ENCODE measurements at places on chromosomes 5 and 9.
A peak's percentile ranks its signal among the peaks of the same experiment; 100 is the strongest.

GRCh38 chr9:20636888-20637440 is 14.7 kb upstream of the MLLT3 start:
- DNase-seq, result peak; percentile 3

GRCh38 chr5:158121678-158122077 is 262.7 kb upstream of the CLINT1 start:
- no peak for DNase-seq

GRCh38 chr9:14960881-14961280 is 50.7 kb upstream of the FREM1 start:
- no peak for DNase-seq

DNA sequence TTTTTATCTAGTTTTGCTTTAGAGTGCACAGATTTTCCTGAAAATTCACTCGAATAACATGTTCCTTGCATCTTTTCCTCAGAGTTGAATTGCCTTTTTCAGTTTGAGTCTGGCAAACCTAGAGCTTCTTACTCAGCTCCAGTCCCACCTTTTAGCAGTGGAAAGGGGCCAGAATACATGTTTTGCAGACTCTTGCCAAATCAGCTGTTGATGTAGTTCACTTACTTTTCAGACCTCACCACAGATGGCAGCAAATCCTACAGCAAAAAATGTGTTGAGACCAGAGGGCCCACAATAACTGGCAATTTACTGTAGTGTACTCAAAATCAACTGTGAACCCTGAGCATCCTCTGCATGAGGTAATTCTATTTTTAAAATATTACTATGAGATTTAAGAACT is 545.2 kb upstream of the ACO1 start:
- DNase-seq, result no peak

- DNase-seq, result peak; percentile 76
Observed at GRCh38 chr9:105881654-105882349, 187.5 kb downstream of the TMEM38B start.

- DNase-seq, result no peak
Observed at GRCh38 chr5:59795141-59795540, 98.4 kb downstream of the PDE4D start.

DNA sequence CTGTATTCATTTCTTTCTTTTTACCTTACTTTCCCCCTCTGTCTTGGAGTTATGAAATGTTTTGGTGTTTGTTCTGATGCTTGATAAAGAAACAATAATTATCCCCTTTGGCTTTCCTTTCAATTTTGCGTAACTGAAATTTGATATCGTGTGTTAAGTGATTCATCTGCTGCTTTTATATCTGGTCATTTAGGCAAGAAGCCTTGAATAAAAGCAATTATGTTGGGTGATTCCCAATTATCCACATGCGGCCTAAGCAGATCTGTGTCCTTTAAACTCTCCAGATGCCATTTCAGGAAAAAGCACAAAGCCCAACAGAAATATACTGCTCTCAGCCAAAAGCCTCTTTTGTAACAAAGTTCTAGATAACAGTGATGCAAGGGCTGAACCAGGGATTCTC is 92.8 kb downstream of the TAF11L14 start:
- no peak for DNase-seq

DNA sequence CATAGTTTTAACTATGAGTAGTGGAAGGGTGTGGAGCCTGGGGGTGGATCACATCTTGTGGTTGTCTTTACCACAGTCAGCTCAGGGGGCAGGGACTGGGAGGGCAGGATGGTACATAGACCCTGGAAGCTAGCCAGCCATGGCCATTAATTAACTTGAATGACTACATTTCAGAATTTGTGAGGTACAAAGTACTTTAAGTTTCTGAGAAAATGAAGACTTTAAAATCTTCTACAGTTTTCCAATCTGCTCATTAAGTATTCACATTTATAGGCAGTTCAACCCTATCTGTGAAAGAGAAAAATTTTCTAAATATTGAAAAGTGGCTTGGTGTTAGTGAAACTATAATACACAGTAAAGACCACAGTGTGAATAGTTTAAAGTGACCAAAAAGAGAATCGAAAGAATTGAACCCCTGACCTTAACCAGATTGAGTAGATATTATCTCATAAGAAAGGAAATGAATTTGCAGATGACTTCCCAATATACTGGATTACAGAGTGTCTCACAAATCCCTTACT is 234.2 kb upstream of the MEF2C start:
- no peak for DNase-seq

- no peak for DNase-seq
Observed at GRCh38 chr5:165616490-165617405, 2111.3 kb downstream of the MAT2B start.

DNA sequence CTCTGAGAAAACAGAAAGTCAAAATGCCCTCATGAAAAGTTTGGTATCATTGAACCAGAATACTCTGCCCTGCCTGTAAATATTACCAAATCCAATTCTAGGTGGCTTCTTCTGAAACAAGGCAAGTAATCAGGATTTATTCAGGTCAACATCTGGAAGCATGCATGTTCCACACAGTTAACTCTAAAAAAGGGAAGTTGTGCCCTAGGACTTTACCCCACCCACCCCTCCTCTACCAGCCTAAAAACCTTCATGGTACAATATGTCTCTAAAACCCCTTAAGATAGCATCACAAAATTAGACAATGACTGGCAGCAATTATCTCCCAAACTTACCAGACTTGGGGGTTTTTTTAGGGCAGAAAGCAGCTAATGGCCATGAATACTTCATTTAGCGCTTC is 414.8 kb upstream of the SLC30A5 start:
- DNase-seq, result no peak

DNA sequence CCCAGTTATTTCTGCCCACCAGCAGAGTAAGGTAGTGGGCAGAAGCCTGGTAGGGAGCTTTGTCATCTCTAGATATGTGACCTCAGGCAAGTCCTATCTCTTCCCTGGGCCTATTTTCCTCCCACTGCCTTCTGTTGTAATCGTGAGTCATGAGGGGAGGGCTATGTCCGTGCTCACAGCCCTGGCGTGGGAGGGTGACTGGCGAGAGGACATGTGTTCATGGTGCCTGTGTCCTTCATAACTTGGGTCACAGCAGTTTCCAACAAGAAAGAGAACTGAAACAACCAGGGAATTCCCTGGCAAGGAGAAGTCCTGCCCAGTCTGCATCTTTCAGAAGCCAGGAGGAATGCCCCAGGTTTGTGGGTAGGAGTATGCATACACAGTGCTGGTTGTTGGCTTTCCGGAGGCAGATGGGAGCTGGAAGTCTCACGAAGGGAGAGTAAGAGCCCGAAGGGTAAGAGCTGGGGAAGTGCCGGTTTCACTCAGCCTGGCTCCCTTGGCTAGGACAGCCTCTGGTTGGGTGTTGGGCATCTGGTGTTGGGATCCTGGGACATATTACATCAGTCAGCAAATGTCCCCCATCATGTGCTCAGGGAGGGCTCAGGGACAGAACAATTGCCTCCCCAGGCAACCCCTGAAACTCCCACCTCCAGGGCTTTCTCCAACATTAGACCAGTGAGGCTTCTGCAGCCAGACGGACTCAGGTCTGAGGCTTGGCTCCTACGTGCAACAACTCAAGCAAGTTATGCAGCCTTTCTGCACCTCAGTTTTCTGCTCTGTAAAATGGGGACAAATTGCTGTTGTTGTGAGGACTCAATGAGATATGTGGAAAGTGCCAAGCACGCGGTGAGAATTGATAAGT is 4.3 kb upstream of the TIFAB start:
- DNase-seq, result no peak

- DNase-seq, result no peak
Observed at GRCh38 chr5:62574599-62574998, 4.0 kb upstream of the LRRC70 start.

DNA sequence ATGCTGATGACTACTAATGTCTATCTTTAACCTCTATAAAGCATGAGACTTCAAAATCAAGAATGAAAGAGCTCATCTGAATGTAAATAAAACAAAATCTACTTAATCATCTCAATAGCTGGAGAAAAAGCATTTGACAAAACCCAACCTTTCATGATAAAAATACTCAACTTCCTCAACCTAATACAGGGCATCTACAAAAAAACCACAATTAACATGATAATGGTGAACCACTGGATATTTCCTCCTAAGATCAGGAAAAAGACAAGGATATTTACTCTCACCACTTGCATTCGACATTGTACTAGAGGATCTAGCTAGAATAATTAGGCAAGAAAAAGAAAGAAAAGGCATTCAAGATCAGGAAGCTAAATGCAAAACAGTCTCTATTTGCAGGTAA is 49.3 kb downstream of the FAM169A start:
- DNase-seq, result no peak

GRCh38 chr5:135119481-135119880 is 85.5 kb upstream of the PITX1 start:
- no peak for DNase-seq

DNA sequence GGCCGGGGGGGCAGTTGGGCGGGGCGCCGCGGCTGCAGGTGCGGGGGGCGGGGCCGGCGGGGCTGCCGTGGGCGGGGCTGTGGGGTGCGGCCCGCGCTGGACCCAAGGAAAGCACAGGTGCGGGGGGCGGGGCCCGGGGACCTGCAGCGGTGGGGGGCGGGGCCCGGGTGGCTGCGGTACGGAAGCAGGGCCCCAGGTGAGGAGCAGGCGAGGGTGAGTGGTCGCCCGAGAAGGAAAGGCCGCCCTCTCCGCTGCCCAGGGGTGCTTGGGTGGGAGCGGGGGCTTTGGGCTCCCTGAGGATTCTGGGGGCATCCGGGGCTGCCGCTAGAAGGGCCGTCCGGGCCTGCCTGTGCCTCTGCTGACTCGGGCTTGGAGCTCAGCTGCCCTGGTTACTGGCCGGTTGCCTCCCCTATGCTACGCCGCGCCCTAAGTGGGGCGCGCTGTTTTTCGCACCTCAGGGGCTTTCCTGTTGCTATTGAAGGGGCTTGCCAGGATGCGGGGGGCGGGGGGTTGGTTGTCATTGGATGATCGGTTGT is 767 bp downstream of the RALGPS1 start:
- DNase-seq, result no peak

DNA sequence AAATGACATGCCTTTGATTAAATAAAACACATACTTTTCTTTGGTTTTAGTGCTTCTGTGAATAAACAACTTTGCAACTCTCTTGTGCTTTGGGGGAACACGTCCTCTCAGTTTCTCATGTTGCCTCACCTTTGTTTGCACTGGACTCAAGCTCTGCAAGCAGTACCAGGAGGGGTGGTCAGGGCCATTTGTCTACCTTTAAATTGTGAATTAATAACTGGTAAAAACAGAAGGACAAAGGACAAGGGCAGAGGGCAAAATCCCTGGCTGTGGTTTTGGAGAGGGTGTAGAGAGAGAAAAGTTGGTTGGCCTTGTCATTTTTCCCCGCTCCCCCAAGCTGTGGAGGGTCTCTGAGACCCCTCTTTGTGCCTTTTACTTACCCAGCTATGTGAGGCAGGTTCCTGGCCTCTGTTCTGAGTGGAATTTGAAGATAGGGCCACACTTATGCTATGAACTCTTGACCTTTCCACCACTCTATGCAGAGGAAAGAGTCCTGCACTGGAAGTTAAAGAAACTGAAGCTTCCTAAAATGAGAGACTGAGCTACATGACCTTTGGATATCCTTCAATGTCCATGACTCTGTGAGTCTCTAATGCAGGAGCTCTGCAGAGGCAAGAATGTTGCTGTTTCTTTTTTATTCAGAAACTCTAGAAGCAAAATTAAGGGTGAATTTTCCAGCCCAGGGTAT is 55.1 kb upstream of the MOCS2 start:
- no peak for DNase-seq

- DNase-seq, result no peak
Observed at GRCh38 chr5:170268153-170268689, 29.4 kb downstream of the LCP2 start.

DNA sequence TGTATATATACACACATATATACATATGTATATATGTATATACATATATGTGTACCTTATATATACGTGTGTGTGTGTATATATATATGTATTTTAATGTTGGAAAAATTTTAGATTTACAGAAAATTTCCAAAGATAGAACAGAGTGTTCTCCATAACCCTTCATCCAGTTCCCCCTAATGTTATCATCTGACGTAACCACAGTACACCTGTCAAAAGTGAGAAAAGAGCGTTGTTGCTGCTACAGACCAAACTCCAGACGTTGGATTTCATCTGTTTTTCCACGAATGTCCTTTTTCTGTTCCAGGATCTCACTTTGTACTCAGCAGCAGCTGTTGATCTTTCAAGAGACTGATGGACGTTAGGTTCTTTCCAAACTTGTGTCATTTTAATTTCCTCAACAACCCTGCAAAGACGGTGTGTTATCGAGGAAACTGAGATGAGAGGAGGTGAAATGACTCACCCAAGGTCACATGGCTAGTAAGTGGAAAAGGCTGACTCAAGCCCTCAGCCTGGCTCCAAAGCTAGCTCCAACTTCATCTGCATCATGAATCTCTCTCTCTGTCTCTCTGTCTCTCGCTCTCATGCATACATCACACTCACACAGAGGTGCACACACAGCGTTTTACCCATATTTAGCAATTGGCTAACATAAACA is 17.0 kb upstream of the NTNG2 start:
- peak; percentile 35 for DNase-seq

GRCh38 chr5:32964261-32964660 is 253.1 kb downstream of the NPR3 start:
- no peak for DNase-seq

DNA sequence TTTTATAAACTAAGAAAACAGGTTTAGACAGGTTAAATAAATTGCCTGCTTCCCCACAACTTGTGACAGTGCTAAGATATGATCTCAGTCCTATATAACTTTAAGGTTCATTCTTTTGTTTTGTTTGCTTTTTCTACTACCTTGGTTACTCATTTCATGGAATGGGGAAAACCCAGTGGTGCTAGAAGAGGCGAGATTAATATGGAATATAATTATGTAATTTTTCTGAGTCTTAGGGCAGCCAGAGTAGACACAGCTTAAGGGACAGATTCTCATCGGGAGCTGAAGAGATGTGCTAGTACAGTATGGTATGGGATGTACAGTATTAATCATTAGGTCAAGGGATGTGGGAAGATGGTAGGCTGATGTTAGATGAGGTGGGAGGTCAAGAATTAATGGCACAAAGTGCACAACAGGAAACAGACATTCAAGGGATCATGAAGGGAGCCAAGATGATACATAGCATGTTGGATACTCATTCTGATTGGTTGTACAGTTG is 6.2 kb downstream of the TRIM32 start:
- peak; percentile 41 for DNase-seq

GRCh38 chr9:108951578-108951977 is 17.4 kb downstream of the ABITRAM start:
- peak; percentile 62 for DNase-seq

DNA sequence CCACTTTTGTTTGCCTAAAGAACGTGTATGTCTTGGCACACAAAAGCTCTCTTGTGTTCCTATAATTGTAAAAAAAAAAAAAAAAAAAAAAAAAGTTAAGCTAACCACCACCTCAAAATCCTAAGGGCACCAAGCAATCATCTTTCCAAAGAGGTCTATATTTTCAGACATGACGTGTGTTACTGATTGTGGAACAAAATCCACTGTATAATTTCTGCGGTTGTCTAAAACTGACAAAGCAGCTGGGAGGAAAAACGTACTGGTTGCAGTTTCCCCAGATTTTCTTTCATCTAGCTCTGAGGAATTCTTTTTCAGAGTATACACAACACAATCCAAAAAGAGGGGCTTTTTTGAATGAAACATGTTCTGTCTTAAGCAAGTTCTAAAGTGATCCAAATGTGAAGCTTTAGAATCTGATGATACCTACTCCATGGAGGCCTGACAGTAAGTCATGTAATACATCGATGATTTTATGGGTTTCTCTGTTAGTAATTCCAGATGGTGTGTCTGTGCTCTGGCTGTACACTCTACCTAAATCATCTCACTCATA is 375.6 kb upstream of the NUDT12 start:
- DNase-seq, result no peak
